IMR-90 (cell line): ENCODE measurements at places on chromosomes 11 and 22. TPM values are rescaled to one million over a fixed set of nuclear protein-coding genes. Genes with fewer than 3 reads are reported as not detected.

- H3K4me1 ChIP-seq = peaks cover 4% of the 10 kb centered on the region; the same call in 1 of the 2 replicates
- H3K27ac ChIP-seq = no peak overlapping the region
- H3K27me3 ChIP-seq = no peaks in the 10 kb centered on the region
These were observed 6.7 kb downstream of the SLC15A3 start for GRCh38 chr11:60945295-60945667.

GRCh38 chr11:111059726-111060125 is 185.8 kb upstream of the POU2AF2 start:
- no peak overlapping the region for H3K27ac ChIP-seq
- H3K4me1 ChIP-seq = peaks cover 6% of the 10 kb centered on the region
- no peak overlapping the region for H3K4me3 ChIP-seq
- H3K36me3 ChIP-seq = no peaks in the 10 kb centered on the region
- H3K27me3 ChIP-seq = no peaks in the 10 kb centered on the region

Gene MS4A3
- not detected in 2 replicates for polyA plus RNA-seq

Gene PATZ1
- polyA plus RNA-seq = 9.2 and 10.5 TPM in 2 replicates

Gene KIRREL3
- polyA plus RNA-seq = 15.9 and 18.5 TPM in 2 replicates
